ENCODE measurements at places on chromosomes 5 and 9. TPM values are rescaled to one million over a fixed set of nuclear protein-coding genes. Genes with fewer than 3 reads are reported as not detected.

DNA sequence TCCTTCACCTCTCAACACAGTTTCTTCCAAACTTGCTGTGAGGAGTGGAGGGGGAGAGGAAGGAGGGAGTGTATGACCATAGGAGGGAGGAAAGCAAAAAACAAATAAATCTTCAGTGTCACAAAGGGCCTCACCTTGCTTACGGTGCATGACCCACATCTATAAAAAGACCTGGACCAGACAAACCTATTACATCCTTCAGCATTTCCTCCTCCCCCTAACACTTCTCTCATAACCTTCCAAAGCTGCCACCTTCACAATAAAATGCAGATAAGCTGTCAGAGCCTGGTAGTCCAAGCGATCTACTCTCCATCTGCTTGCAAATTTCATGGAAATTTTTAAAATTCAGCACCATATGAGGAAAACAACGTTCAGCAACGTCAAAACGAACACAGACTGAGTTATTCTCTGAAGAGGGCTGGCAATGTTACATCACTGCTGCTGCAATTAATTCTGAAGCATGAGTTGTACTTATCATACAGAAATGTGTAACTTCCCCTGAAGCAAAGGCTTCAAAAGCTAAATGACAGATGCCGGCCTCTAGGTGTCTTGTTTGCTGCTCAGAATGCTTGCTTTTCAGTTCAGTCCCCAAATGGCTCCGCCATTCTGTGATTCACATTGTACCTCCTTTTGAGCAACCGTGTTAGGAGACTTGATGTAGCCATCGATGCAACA, 62.9 kb downstream of the EFNA5 start:
- no peak overlapping the region for H3K27ac ChIP-seq
- H3K4me1 ChIP-seq: no peaks in the 10 kb centered on the region
- DNase-seq: no peak
- no peaks in the 10 kb centered on the region for H3K27me3 ChIP-seq
- no peaks in the 10 kb centered on the region for H3K36me3 ChIP-seq

DNA sequence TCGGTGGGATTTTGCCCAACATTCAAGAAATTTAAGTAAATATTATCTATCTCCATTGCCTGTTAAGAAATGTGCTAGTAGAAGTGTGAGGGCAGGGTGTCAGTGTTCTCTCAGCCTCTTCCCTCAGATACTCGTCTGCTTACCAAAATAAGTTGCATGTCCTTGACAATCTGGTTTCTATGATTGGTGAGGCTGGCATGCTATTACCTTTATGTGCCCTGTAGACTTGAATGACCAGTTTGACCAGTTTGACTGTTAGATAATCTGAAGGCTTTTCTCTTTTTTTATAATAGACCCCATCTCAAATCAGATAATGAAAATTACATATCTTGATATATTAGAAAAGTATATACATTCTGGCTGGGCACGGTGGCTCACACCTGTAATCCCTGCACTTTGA, 348 bp downstream of the CATSPER3 start:
- no peak overlapping the region for H3K27ac ChIP-seq
- DNase-seq: no peak
- H3K27me3 ChIP-seq: no peaks in the 10 kb centered on the region

DNA sequence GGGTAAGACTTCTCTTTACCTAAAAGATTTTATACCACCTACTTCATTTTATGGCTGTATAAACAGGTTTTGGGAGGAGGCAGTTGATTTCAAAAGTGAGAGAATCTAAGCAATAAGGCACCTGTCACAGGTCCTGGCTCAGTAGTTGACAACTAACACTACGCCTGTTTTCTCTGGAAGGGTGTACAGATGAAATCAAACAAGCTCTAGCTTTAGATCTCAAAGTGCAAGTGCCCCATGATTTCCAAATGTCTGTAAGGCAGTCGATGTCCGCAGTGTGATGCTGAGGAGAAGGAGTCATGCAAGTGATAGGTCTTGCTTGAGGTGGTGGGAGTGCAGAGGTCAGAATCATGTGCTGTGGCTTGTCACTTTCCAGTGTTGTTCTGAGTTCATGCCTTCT, 66.1 kb downstream of the GPR21 start:
- DNase-seq: no peak
- no peak overlapping the region for H3K4me3 ChIP-seq
- H3K36me3 ChIP-seq: no peaks in the 10 kb centered on the region
- H3K27me3 ChIP-seq: peaks cover 2% of the 10 kb centered on the region
- peaks cover 9% of the 10 kb centered on the region for H3K4me1 ChIP-seq

MYO10 gene
- total RNA-seq: 131 TPM

CDC37L1 gene
- total RNA-seq: 15.9 TPM

All from HFFc6 (cell line).